ENCODE measurements at places on chromosomes 11 and 22.

DNA sequence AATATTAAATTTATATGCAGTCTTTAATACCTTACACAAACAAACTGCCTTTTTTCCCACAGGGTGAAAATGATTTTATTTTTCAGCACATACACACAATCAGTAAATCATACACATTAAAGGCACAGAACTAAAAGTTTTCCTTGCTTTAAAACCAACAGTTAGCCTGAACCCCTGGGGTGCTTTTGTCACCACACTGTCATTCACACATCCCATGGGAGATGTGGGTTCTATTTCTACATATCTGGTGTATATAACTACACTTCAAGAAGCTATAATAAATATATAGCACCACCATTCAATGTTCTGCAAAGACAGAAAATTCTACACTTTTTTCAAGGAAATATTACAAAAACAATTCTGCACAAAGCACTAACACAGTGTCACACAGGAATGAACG lies 197.0 kb downstream of the GUCY1A2 start:
- no peak for DNase-seq

- DNase-seq: no peak
Observed at GRCh38 chr11:73228268-73229134, 10.4 kb downstream of the P2RY2 start.

DNA sequence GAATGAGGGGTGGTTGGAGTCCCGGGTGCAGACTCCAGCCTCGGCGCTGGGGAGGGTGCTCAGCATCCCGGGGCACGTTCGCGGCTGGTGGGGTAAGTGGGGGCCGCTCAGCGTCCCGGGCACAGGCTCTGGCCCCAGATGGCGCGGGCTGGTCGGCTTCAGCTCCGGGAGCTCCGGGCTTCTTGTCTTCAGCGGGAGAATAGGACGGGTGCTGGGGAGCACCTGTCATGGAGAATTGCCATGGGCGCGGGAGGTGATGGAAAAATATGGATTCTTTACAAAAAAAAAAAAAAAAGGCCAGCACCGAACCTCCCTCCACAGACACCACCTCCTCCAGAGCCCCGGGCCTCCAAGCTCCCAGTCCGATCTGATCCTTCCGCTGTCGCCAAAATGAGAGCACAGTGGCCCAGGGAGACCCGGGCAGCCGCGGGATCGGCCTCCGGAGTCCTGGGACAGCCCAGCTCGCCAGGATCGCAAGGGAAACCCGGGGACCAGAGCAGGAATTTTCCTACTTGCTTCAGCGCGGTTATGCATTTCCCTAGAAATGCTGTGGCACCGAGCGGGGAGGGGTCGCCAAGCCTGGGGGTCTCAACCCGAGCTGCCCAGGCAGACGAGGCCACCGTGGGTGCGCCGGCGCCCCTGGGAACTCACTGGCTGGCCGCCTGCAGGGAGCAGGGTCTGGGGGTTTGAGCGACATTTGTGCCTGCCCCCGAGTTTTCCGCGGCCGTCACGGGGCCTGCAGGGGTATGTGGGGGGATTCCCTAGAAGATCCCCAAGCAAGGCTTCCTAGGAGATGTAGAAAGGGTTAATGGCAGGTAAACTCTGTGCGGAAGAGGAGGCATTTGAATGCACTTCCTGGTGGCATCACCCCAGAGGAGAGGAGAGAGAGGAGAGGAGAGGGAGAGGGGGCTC lies 1336.9 kb downstream of the BRD1 start:
- DNase-seq: no peak

DNA sequence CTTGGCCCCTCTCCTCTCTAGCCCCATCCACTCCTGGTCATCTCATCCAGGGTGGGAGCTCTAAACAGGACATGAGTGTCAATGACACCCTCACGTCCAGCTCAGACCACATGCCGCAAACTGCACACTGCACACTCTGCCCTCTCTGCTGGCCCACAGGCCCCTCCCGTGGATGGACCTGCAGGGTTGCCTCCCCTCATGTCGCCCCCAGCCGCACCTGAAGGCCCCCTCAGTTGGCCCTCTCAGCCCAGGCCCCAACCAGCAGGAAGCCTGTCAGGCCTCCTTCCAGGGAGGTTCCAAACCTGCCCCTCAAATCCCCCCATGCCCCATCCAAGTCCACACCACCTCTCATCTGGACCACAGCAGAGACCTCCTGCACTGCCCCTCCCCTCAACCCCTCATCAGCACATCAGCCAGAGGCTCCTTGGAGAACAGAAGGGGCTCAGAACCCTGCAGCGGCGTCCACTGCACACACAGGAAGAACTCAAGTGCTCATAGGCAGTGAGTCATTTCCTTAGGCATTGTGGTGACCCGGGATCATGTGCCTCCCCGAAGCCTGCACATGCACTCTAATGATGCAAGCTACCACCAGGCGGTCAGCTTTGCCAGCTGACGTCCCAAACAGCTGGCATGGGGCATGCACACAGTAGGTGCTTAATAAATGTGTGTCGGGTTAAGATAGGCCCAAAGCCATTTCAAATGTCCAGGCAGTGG lies 12.9 kb upstream of the CDKN1C start:
- DNase-seq: no peak

- DNase-seq: no peak
Observed at GRCh38 chr11:122131126-122131525, 15.1 kb upstream of the BLID start.

GRCh38 chr11:44286268-44286880 lies 23.6 kb downstream of the ALX4 start:
- DNase-seq: peak; percentile 55

DNA sequence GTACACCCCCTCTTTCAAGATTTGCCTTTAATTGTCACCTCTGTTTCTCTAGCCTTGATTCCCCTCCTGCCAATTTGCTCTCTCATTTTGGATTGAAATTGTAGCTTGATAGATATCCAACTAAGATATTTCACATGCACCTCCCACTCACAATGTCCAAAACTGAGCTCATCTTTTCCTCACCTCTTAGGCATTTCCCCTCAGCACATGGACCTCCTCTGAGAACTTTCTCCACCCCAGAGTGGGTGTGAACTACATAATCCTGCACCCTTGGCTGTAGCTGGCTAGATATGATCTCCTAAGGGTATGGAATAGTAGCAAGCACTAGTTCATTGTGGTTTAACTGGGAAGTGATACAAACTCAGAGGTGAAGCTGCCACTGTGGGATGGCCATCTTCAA lies 91.5 kb upstream of the SESN3 start:
- no peak for DNase-seq

GRCh38 chr11:12439615-12440014 lies 62.2 kb downstream of the PARVA start:
- no peak for DNase-seq

GRCh38 chr11:86246293-86246675 lies 1.7 kb downstream of the EED start:
- DNase-seq: no peak

DNA sequence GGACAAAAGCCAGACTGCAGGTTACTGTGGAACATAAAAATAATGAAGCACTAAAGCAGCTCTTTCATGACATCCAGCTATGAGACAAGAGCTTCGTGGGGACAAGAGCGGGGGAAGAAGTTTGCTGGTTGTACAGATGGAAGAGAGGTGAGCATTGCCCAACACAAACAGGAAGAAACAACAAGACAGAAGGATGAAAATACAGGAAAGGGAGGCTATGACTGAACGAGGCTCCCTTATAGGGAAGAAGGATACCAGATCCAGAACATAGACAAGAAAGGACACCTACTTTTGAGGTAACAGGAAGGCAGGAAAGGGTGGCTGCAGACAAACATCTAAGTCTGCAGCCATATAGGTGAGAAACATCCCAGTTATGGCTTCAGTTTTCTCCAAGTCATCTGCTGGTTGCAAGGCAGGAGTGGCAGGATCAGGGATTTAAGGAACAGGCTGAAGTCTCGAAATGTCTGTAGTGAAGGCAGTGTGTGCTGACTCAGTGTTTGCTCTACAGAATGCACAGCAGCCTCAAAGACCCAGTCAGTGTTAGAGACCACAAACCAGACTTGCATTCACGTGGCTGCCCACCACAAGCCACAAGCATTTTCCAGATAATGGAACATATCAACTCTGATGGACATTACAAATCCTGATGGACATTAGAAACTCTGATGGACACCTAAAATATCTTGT lies 1.9 kb downstream of the CLTCL1 start:
- DNase-seq: no peak

- no peak for DNase-seq
Observed at GRCh38 chr22:38844315-38845003, 631 bp upstream of the NPTXR start.

GRCh38 chr11:9838961-9839360 lies 175.1 kb downstream of the SWAP70 start:
- DNase-seq: no peak

- no peak for DNase-seq
Observed at GRCh38 chr11:134756811-134757540, 344.9 kb upstream of the B3GAT1 start.

- DNase-seq: no peak
Observed at GRCh38 chr11:132036220-132036619, 665.8 kb downstream of the NTM start.

DNA sequence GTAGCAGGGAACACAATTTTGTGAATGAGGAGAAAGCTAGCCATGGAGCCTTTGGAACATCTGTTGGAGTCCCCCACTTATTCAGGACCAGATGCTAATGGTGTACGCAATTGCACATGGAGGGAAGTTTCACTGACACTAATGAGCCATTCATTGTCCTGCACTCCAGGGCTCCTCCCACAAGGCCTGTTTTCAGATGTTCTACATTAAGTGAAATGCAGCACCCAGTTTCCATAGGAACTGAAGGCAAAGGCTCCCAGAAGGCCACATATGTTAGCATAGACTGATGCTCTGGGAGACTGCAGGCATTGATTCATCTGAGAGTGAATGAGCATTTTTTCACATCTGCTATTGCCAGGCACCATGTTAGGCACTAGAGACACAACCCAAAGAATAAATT lies 399.5 kb downstream of the ETS1 start:
- no peak for DNase-seq

DNA sequence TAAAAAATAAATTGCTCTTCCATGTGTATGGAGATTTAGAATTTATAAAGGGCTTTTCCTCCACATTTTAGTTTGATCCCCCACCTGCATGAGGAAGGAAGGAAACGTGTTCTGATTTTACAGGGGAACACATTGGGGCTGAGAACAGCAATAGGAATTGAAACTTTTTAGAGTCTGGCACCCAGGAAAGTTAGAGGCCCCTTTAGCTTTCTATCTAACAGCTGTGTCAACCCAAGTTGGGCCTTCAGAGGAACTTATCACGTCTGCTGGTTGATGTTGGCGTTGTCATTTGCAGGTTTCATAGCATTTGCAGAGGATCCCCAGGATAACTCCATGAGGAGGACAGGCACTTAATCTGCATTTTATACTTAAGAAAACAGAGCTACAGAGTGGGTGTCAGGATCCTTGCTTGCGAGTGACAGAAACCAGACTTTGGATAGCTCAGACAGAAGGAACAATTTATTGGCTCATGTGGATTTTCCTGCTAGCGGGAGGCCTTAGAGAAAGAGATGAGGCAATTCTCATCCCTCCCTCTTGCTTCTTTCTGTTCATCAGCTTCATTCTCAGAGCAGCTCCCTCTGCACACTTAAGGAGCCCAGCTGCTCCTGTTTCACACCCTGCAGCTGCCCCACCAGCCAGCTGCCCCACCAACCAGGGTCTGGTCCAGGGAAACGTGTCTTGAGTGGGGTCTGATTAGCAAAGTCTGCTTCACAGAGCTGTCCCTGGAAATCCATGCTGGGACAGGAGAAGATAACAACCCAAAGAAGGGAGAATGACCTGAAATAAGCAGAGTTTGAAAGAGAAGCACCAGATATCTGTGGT lies 92.5 kb upstream of the OR4B1 start:
- DNase-seq: no peak

DNA sequence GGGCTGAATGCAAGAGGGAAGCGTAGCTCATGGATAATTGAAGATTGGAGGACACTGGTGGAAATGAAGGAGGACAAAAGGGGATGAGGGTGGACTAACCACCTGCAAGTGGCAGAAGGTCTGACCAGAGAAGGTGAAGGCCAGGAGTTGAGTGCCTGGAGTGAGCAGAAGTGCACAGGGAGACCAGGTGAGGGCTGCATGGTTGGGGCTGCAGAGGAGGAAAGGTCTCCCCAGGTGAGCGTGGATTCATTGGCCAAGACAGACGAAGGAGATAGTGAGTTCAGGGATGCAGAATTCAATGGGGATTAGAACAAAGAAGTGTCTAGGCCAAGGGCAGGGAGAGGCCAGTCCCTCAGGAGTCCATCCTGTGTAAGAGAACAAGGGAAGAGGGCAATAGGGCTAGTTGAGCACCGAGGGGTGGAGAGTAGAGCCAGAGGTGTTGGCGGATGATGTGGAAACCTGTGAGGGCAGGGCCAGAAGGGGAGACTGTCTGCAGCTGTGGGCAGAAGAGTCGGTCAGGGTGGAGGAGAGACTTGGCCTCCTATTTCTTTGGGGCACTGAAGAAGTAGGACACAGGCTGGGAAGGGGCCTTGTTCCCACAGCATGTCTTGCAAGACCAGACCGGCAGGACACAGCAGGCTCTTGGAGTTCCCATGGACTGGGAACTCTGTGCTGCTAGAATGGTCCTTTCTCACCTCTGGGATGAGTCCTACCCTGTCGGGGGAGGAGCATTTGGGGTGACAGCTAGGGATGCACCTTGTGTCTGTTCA lies 6.7 kb downstream of the TRIM29 start:
- DNase-seq: no peak

DNA sequence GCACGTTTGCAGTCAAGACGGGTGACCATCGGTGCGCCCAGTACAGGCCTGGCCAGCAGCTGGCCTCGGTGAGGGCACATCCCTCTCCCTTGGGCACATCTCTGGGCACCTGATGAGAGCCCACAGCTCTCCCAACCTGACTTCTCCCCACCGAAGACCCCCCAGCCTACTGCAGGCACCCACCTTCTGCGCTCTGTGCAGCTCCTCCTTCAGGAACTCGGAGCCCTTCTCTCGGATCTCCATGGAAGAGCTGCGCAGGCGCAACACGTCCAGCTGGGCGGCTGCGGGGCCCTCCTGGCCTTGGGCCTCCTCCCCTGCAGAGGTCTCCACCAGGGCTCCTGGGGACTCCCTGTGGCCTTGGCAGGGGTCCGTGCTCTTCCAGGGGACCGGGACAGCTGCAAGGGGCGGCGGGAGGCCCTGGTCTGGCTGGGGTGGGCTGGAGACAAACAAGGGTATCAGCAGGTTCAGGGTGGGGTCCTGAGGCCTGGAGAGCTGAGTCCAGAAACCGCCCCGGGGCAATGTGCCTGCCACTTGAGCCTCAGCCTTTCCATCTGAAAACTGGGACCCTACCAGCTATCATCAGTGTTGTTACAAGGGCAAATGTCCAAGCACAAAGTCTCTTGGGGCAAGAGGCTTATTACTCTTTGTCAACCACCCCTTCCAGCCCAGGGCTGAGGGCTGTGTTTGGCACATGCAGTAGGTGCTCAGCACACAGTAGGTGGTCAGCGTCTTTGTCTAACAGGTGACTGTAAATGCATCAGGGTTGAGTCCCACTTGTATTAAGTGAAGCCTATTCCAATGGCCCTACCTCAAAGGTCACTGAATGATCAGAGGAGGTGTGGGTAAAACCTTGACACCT lies 9.3 kb downstream of the RAB3IL1 start:
- no peak for DNase-seq

DNA sequence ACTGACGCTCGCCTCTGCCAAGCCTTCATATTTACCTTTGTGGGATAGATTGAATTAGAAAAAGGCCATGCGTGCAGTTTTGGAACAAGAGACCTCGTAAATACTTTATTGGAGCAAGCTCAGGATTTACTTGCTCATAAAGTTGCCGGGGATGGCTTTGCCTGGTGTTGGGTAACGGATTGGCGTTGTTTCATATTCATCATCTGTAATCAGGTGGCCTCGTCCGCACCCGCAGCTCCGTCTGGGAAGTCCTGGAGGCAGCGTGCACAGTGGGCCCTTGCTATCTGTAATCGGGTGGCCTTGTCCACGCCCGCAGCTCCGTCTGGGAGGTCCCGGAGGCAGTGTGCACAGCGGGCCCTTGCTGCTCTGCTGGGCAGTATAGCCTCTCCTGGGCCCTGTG lies 1209.3 kb downstream of the BRD1 start:
- DNase-seq: no peak

- no peak for DNase-seq
Observed at GRCh38 chr22:17548010-17548755, 15.1 kb upstream of the SLC25A18 start.
